Fibroblast of villous mesenchyme (primary cell): ENCODE measurements at places on chromosomes 1 and 21.
A peak's percentile ranks its signal among the peaks of the same experiment; 100 is the strongest.

- peak; percentile 36 for DNase-seq
Observed at GRCh38 chr1:192939440-192939839, 119.7 kb downstream of the UCHL5 start.

- peak; percentile 33 for DNase-seq
Observed at GRCh38 chr1:48526008-48526710, 54.2 kb upstream of the SPATA6 start.

- no peak for DNase-seq
Observed at GRCh38 chr1:219676012-219676765, 63.3 kb upstream of the ZC3H11B start.

GRCh38 chr1:233045588-233045987 is 95.2 kb downstream of the NTPCR start:
- no peak for DNase-seq

GRCh38 chr1:31510853-31511789 is 65.2 kb upstream of the TINAGL1 start:
- DNase-seq: no peak

DNA sequence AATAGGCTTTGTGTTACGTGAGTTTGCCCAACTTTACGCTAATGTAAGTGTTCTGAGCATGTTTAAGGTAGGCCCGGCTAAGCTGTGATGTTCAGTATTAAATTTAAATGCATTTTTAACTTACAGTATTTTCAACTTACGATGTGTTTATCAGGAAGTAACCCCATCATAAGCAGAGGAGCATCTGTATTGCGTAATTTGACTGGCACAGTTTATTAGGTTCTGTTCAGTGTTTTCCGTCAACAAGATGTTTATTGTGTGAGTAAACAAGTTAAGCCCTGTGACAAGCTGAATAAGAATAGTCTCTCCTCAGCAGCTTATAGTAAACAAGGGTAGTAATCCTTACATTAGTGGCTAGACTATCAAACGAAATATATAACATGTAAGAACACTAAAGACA is 27.2 kb upstream of the SHISA4 start:
- DNase-seq: peak; percentile 89

DNA sequence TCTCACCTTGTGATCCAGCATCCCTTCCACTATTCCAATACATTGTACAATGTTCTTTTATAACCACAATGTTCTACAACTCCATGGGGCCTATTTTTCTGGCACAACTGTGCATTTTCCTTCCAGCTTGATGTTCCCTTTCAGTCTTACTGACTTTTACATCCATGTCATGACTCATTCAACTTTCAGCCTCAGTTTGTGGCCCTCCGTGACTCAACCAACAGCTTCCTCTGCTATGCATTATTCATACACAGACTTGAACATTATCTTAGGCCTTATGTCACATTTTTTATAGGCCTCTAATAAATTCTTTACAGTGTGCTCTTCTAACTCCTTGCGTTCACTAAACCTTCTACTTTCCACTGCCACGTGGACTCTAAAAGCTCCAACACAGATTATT is 119.4 kb upstream of the PRMT6 start:
- peak; percentile 18 for DNase-seq

- no peak for DNase-seq
Observed at GRCh38 chr1:160522136-160522535, 919 bp downstream of the SLAMF6 start.

DNA sequence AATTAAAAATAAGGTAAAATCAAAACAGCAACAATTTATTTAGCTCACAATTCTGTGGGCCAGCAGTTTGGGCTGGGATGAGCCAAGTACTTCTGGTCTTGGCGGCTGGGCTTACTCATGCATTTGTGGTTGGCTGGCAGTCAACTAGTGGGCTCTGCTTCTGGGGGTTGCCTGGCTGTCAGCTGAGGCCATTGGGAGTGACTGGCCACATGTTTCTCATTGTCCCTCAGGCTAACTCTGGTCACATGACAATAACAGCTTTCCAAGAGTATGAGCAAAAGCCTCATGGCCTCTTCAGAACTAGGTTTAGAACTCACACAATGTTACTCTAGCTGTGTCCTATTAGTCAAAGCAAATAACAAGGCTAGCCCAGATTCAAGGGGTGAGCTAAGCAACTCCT is 15.6 kb upstream of the CHIA start:
- DNase-seq: peak; percentile 61

GRCh38 chr21:33682992-33683627 is 40.8 kb downstream of the ITSN1 start:
- peak; percentile 84 for DNase-seq

DNA sequence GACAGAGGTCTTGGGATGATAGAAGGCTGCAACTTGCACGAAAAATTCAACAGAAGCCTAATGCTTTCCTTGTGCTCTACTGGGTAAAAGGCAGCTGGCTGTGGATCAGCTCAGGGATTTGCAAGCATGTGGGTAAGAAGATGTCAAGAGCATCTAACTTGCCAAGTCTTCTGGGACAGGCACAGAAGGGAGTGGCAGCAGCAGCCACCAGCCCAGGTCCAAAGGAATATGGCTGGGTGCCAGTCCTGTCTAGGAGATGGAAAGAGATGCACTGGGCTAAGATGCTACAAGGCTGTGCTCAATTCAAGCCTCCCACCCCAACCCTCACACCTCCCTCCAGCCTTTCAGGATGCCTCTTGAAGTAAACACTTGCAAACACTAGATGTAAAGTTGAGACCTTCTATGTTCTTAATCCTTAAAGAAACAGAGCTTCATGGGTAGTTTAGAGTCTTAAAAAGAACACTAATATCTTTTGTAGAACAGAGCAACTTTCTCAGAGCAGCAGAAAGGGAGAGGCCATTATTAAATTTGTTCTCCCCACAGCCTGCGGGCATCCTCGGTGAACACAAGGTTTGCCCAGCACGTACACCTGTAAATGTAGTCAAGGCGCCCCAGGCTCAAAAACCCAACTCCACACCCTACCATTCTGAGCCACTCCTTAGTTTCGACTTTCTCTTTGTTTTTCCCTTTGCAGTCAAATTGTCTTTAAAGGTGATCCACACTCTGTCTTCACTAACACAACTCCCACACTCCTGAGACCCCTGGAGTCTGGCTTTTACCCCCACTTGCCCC is 64.6 kb upstream of the BCAR3 start:
- DNase-seq: no peak

DNA sequence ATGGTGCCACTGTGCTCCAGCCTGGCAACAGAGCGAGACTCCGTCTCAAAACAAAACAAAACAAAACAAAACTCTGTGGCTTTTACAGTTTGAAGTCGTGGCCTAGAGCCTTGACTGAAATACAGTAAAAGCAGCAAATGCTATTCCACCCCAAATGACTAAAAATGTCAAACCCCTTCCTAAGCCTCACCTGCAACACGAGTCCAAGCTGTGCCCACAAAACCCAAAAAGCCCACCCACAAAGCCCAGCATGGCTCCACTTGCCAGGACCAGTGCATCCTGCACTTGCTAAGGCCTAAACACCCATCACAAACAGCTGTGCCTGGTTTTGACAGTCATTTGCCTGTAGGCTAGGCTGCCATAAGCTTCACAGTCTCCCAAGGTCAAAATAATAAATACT is 21.3 kb downstream of the VAV3 start:
- DNase-seq: no peak

- no peak for DNase-seq
Observed at GRCh38 chr1:226937940-226938725, 2.0 kb upstream of the COQ8A start.

DNA sequence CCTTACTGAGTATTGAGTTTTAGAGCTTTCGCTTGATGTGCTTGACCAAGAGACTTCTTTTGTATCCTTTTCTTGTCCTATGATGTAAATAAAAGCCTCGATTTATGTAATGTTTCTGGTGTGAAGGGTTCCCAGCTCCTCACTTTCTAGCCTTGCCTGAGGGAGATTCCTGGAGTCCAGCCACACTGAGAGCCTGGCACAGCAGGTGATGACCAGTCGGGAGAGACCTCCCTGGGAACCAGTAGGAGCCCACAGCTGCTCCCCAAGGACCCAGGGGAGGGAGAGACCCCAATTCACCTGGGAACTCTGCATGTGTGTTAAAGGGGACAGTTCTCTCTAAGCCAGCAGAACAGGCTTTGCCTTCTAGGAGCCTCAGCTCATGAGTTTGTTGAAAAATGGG is 8.9 kb downstream of the C1orf115 start:
- DNase-seq: no peak

DNA sequence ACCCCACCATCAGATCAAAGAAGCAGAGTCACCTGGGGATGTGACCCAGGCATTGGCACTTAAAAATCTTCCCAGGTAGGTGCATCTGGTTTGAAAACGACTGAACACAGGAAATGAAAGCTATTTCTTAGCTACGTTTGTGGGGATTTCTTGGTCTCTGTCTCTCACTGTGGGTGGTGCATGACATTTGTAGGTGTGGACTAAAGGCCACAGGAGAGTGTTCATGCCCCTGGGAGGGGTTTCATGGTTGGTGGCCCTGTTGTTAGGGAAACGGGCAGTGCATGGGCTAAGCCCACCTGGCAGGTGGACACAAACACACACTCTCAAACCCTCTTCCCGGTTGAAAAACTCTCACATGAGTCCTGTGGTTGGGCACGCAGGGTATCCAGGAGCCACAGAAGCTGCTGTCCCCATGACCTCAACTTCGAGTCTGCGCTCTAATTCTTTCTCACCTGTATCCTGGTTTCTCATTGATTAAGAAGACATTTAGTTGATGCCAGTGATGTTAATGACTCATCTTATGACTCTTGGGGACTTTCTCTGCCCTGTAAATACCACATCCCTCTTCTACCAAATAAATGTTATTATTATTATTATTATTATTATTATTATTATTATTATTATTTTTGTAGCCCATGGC is 119.4 kb downstream of the MRPS6 start:
- DNase-seq: no peak

- no peak for DNase-seq
Observed at GRCh38 chr1:167762061-167762746, 40.4 kb downstream of the MPZL1 start.

- peak; percentile 67 for DNase-seq
Observed at GRCh38 chr1:32071758-32072621, 749 bp upstream of the TMEM39B start.

GRCh38 chr1:88265606-88266005 is 418.5 kb upstream of the PKN2 start:
- DNase-seq: no peak

GRCh38 chr1:93331412-93331811 is 14.3 kb upstream of the DR1 start:
- DNase-seq: no peak

GRCh38 chr1:29309621-29310020 is 73.3 kb downstream of the PTPRU start:
- no peak for DNase-seq

GRCh38 chr1:204578867-204579664 is 62.9 kb downstream of the MDM4 start:
- peak; percentile 20 for DNase-seq

GRCh38 chr1:14974361-14974760 is 179.2 kb upstream of the TMEM51 start:
- DNase-seq: peak; percentile 59

GRCh38 chr1:233459470-233459945 is 132.0 kb downstream of the MAP3K21 start:
- DNase-seq: no peak

GRCh38 chr1:59595774-59596173 is 219.0 kb upstream of the HOOK1 start:
- DNase-seq: peak; percentile 84

- peak; percentile 34 for DNase-seq
Observed at GRCh38 chr1:233304489-233305102, 9.1 kb upstream of the PCNX2 start.

DNA sequence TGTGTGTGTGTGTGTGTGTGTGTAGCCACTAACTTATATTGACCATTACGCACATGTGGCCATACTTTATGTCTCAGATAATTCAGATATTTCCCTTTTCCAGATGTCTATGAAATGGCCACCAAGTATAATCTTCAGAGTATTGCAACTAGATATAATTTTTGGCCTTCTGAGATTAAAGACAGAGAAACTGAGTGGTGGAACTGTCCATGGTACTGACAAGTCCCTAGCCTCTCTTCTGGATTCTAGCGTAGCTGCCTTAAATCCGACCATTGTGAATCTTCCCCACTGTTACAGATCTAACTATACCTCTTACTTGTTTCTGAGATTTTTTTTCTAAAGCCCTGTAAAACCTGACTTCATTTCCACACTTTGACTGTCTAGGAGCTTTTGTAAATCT is 100.0 kb upstream of the SERTAD4 start:
- peak; percentile 52 for DNase-seq

DNA sequence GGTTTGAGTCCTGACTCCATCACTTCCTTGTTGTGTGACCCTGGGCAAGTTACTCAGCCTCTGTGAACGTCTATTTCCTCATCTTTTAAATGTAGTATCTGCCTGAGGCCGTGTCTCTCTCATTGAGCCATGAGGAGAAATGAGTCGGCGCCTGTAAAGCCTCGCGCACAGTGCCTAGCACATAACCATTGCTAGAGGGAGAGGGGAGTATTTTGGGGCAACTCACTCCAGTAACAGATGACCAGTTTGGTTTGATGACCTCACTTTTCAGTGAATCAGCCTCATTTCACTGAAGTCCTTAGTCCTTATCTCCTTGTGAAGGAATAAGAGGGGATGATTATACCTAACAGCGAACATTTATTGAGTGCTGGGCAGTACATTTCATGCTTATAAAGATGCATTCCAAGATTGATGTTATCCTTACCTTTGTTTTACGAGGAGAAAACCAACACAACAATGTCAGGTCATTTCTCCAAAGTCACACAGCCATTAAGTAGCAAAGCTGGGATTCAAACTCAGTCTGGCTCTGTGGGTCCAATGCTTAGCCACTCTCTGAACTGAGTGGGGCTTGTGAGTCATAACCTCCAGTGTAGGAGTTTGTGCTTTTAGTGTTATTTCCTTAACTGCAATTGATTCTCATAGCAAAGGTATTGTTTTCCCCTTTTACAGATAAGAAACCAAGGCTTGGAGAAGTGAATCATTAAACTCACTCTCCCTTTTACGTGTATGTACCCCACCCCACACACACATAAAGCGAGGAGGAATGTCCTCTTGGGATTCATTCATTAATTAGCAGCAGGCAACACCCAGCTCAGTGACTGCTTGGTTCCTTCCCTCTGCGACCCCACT is 25.9 kb downstream of the KCNC4 start:
- peak; percentile 73 for DNase-seq

- no peak for DNase-seq
Observed at GRCh38 chr1:183571678-183572268, 18.5 kb downstream of the NCF2 start.

DNA sequence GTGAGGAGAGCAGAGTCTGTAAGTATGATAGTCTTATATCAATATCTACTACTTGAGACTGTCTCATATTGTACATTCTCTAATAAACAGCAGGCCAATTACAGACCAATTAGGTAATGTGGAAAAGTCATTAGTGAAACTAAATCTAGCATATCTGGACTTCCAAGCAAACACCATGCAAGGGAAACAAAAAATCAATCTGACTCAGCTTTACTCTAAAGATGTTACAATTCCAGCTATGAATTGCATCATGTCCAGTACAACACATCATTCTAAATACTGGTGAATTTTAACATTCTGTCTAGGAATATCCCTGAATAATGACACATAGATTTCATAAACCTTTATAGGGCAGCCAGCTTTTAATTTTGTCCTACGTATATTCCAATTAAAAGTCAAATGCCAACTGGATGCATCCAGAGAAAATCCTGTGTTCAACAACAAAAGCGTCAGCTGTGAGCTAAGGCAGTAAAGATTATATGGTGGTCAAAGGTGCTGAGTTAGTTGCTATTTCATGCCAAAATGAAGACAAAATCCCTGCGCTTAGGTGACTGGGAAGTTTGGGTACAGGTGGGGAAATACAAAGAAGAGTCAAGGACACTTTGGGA is 159.3 kb downstream of the TTLL7 start:
- DNase-seq: peak; percentile 27

- peak; percentile 67 for DNase-seq
Observed at GRCh38 chr1:119097380-119097779, 43.1 kb downstream of the WARS2 start.
